ENCODE measurements at places on chromosomes 3 and 15.

DNA sequence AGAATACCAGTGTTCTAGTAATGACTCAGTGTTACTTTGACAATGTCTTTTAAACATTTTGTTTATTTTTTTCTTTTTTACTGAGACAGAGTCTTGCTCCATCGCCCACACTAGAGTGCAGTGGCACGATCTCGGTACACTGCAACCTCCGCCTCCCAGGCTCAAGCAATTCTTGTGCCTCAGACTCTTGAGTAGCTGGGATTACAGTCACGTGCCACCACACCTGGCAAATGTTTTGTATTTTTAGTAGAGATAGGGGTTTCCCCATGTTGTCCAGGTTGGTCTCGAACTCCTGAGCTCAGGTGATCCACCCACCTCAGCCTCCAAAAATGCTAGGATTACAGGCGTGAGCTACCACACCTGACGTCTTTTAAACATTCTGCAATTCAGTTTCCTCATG is 15.7 kb downstream of the AQR start:
- no peak for DNase-seq
- H3K27me3 ChIP-seq = no peaks in the 10 kb centered on the region
- H3K4me3 ChIP-seq = no peak overlapping the region
- no peak overlapping the region for H3K27ac ChIP-seq
- peaks cover 23% of the 10 kb centered on the region for H3K36me3 ChIP-seq
- no peaks in the 10 kb centered on the region for H3K4me1 ChIP-seq

- H3K4me3 ChIP-seq = no peak overlapping the region
- H3K27ac ChIP-seq = no peak overlapping the region
- no peaks in the 10 kb centered on the region for H3K4me1 ChIP-seq
- DNase-seq = no peak
Observed at GRCh38 chr3:100354850-100355249, 20.3 kb downstream of the NIT2 start.

DNA sequence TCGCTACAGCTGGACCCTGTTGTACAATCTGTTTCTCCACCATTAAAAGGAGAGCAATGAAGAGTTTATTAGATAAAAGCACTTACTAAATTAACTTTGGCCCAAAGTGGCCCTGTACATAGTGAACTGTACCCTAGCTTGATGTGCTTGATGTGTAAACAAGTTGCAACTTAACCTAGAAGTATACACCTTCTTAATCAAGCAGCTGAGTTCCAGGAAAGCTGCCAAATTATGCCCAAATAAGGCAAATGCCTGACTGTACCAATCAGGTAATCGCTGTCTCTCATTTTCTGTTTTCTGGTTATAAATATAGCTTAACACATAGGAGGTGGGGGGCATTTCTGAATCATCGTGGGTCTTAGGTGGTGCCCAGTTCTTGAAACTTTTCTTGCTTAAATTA is 704.8 kb upstream of the CBLB start:
- peaks cover 6% of the 10 kb centered on the region for H3K27me3 ChIP-seq
- H3K4me3 ChIP-seq = no peak overlapping the region
- no peak for DNase-seq
- H3K4me1 ChIP-seq = no peaks in the 10 kb centered on the region
- H3K27ac ChIP-seq = no peak overlapping the region
- H3K36me3 ChIP-seq = no peaks in the 10 kb centered on the region

DNA sequence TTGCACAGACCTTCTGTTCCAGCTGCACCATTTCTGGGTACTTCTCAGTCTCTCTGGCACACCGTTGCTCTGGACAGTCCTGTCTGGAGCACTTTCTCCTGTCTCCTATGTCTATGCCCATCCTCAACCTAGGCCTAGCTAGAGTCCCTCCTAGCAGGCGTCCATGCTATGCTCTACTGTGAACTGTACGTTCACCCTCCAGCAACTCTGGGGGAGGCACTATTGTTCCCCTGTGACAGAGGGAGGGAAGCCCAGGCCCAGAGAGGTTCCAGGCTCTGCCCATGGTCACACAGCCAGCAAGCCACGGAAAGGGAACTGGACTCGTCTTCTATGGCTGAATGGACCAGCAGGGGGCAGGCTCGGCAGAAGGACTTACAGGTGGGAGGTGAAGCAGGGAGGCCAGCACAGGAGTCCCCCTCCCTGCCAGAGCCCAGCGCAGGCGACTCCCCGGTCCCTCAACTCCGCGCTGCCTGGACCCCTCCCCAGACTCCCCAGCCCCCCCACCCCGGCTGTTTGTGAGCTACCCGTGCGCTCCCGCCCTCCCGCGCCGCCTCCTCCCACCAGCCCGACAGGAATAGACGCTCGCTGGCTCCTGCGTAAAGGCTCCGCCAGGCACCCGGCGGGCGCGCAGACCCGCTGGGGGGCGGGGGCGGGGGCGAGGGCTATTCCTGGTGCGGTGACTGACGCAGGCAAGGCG is 1.7 kb upstream of the LINGO1 start:
- peak overlapping the region; percentile 76 for H3K4me3 ChIP-seq
- H3K27ac ChIP-seq = no peak overlapping the region
- DNase-seq = peak; percentile 54
- H3K36me3 ChIP-seq = no peaks in the 10 kb centered on the region

- H3K4me3 ChIP-seq = no peak overlapping the region
- H3K27me3 ChIP-seq = no peaks in the 10 kb centered on the region
- no peaks in the 10 kb centered on the region for H3K36me3 ChIP-seq
- no peak for DNase-seq
- no peak overlapping the region for H3K27ac ChIP-seq
Observed at GRCh38 chr3:82461049-82461889, 699.8 kb upstream of the GBE1 start.

GRCh38 chr15:68783226-68784058 is 37.3 kb downstream of the ANP32A start:
- H3K36me3 ChIP-seq = peaks cover 45% of the 10 kb centered on the region
- H3K27ac ChIP-seq = peak overlapping the region; percentile 68
- peak overlapping the region; percentile 9 for H3K4me3 ChIP-seq
- no peak for DNase-seq
- no peaks in the 10 kb centered on the region for H3K27me3 ChIP-seq

DNA sequence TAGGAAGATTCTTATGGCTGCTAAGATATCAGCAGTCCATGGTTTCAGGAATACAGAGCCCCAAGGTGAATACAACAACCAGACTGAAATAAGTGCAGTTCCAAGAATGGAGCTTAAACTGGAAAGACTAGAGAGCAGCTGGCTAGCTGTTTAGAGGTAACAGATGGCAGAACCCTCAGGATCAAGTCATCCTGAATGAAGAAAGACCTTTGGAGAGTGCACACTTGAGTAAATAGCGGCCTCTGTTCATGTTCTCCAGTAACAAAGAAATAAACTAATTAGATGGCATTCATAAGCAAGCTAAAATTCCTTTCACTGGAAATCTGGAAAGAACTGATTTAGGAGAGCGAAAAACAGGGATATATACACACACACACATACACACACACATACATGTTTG is 968.4 kb downstream of the FHIT start:
- no peak overlapping the region for H3K27ac ChIP-seq
- H3K36me3 ChIP-seq = no peaks in the 10 kb centered on the region
- no peak overlapping the region for H3K4me3 ChIP-seq
- no peak for DNase-seq

GRCh38 chr3:192812743-192813383 is 85.5 kb upstream of the FGF12 start:
- DNase-seq = peak; percentile 5
- no peaks in the 10 kb centered on the region for H3K36me3 ChIP-seq
- H3K27me3 ChIP-seq = peaks cover 17% of the 10 kb centered on the region
- no peak overlapping the region for H3K27ac ChIP-seq
- no peak overlapping the region for H3K4me3 ChIP-seq

DNA sequence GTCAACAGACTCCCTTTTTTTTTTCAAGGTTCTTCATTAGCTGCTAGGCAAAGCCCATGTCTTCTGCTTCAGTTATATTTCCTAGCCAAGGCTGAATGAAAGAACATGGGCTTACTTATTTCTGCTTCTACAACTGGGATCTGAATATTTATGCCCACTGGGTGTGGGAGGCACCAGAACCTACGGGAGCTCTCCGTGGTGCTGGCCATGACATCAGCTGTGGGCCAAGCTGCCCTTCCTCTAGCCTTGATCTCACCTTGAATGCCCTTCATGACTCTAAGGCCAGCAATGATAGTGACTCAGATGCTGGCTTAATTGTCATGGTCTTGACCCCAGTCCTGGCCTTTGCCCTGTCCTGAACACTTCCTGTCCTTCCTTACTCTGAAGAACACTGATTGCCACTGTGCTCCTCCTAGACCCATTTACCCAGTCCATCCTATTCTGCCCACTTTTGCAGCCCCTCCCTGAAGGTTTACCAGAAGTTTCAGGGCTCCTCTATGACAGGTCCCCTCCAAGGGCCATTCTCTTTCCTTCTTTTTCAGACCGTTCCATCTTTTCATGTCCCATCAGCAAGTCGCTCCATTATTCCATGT is 32.8 kb upstream of the PRR20G start:
- H3K36me3 ChIP-seq = no peaks in the 10 kb centered on the region
- H3K4me1 ChIP-seq = no peaks in the 10 kb centered on the region
- no peak overlapping the region for H3K4me3 ChIP-seq
- peaks cover 7% of the 10 kb centered on the region for H3K27me3 ChIP-seq
- H3K27ac ChIP-seq = no peak overlapping the region
- no peak for DNase-seq

GRCh38 chr3:64627471-64628321 is 60.1 kb downstream of the ADAMTS9 start:
- no peaks in the 10 kb centered on the region for H3K36me3 ChIP-seq
- H3K4me3 ChIP-seq = no peak overlapping the region
- no peaks in the 10 kb centered on the region for H3K27me3 ChIP-seq
- DNase-seq = no peak
- H3K27ac ChIP-seq = no peak overlapping the region
- no peaks in the 10 kb centered on the region for H3K4me1 ChIP-seq

DNA sequence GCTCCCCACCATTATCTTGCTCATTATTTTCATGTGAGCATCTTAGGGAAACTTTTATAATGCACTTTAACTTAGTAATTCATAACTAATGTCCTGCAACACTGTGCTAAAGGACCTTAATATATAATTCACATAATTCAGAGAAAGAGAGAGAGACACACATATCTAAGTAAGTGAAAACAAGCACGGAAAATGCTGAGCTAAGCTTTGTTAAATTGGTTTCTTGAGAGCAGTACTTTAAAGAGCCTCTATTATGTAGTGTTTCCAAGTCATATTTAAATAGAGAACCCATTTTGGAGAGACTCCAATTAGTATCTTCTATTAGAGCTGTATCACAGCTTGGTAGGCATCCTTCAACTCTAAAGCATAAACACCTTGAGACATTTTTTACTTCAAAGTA is 354.1 kb upstream of the SOX14 start:
- no peaks in the 10 kb centered on the region for H3K36me3 ChIP-seq
- no peak overlapping the region for H3K27ac ChIP-seq
- no peak overlapping the region for H3K4me3 ChIP-seq

GRCh38 chr15:69059557-69059943 is 45.1 kb downstream of the NOX5 start:
- no peak overlapping the region for H3K27ac ChIP-seq
- H3K4me3 ChIP-seq = no peak overlapping the region
- peaks cover 25% of the 10 kb centered on the region for H3K27me3 ChIP-seq
- peaks cover 10% of the 10 kb centered on the region for H3K4me1 ChIP-seq
- DNase-seq = no peak

DNA sequence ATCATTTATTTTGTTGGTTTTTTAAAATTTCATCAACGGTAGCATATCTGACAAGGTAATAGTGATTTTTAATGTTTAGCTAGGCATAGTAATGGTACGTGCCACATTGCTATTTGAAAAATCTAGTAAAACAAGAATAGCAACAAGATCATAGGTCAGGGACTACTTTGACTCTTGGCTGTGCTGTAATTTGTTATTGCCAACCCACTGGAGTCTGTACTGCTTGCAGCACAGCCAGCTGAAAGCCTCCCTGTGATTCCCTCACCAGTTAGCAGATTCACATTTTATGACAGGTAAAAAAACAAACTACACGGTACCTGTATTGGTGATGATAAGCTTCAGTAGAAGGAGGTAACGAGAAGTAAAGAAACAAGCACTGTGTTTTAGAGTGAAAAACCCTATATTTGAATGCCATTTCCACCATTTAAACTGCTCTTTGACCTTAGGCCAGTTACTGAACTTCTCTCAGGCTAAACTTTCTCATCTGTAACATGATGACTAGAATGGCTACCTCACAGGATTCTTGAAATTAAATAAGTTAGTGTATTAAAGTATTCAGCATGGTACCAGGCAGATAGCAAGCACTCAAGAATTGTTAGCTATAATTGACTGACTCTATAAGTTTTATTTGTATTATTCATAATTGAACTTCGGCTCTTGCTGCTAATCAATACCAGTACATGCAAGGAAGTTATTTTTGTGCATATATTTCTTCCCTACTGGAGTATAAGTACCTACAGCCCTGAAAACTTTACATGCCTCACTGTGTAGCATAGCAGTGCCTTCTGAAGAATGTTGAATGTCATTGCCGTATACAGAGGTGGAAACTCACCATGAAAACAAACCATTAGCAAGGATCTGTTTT is 16.1 kb downstream of the FILIP1L start:
- no peak overlapping the region for H3K4me3 ChIP-seq
- no peak for DNase-seq

GRCh38 chr3:99714146-99714545 is 75.8 kb downstream of the COL8A1 start:
- DNase-seq = no peak
- H3K27ac ChIP-seq = no peak overlapping the region
- H3K4me1 ChIP-seq = no peaks in the 10 kb centered on the region

DNA sequence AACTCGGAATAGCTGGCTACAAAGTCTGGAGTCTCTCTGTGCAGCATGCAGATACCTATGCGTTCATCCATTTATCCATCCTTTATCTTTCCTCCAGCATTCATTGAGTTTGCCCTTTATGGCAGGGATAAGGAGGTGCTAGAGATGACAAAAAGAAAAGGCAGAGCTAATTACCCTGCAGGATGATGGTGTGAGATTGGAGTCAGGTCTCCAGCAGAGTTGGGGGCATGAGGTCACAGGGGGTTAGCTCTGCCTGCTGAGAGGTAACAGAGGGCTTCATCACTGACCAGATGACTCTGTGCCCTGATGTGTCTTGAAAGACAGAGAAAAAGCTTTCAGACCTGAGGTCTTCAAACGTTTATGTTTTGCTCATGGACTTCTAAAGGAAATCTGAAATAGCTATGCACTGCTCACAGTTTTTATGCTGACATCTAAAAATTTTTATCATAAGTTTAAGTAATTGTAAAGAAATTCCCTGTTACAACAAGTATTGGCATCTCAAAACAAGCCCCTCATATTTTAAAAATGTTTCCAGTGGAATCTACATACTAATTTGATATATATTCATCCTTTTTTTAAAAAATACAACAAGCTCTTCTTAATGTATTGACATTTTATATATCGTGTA is 132.3 kb upstream of the ANKRD28 start:
- no peaks in the 10 kb centered on the region for H3K27me3 ChIP-seq
- no peaks in the 10 kb centered on the region for H3K4me1 ChIP-seq
- no peak for DNase-seq
- no peaks in the 10 kb centered on the region for H3K36me3 ChIP-seq
- H3K4me3 ChIP-seq = no peak overlapping the region

DNA sequence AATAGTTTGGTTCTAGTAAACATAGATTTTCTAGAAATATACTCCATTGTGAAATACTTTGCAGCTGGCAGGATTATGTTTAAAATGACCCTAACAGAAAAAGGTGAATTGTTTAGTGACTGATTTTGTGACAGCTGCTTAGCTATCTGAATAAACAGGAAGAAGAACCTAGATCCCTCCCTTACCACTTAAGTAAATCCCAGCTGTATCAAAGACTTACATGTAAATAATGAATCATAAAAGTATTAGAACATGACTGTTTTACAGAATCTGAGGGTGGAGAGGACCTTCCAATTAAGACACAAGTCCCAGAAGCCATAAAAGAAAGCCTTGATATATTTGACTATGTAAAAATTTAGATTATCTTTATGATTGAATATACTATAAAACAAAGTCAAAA is 15.9 kb downstream of the SLC49A4 start:
- no peak for DNase-seq
- H3K36me3 ChIP-seq = peaks cover 6% of the 10 kb centered on the region
- no peak overlapping the region for H3K4me3 ChIP-seq
- H3K27me3 ChIP-seq = no peaks in the 10 kb centered on the region
- no peaks in the 10 kb centered on the region for H3K4me1 ChIP-seq
